ENCODE measurements at places on chromosomes 2 and 18. TPM values are rescaled to one million over a fixed set of nuclear protein-coding genes. Genes with fewer than 3 reads are reported as not detected.

DGUOK gene
- 67.3 TPM for polyA plus RNA-seq

DNA sequence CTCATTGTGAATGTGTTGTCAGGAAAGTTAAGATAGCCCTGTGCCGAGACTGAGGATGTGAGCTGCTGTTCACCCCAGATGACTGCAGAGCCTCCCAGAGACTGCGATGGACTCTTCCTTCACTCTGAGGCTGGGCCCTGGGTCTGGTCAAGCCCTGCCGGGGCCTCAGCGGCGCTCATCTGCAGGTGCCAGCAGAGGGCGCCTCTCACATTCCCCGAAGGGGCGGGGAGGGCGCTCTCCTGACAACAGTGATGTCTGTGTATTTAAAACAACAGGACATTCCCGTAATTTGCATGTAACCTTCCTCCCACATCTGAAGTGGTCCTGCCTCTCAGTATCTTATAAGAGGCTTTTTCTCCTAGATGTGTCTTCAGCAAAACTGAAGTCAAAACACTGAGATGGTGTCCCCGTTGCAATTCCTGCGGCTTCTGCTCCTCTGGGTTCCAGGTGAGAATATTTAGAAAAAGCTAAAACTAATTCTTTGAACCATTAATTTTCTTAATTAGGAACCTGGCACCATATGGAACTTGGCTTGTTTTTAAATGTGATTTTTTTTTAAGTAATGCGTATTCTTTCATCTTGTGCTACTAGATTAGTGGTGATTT lies 1377.9 kb downstream of the RPIA start:
- DNase-seq, result no peak

- DNase-seq, result no peak
Observed at GRCh38 chr2:30104307-30104706, 42.5 kb upstream of the YPEL5 start.

- DNase-seq, result no peak
Observed at GRCh38 chr18:24381126-24381525, 16.5 kb downstream of the OSBPL1A start.

DNA sequence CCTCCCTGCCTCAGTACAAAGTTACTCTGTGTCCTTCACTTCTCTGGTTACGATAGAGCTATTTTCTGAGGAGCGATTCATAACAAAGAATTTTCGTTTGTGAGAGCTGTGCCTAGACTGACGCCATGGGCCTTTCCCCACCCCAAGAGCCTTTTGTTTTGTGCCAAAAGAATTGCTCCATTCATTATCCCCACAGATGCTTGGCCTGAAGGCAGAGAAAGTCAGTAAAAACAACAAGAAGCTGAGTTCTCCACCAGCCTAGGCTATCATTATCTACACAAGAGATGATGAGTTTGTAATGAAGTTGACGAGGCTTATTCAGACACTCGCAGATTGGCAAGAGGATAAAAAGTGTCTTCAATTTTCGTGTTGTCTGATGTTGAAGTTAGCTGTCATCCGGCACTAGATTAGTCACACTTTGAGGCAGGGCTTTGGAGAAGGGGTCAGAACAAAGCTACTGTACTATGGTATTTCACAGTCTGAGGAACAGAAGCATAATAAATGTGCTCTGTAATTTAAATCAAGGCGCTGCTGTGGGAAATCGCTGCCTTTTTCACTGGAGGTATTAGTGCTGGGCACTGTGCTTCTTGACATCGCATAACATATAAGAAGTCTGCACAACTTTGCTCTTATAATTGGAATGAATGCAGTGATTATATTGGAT lies 278.4 kb upstream of the FIGN start:
- no peak for DNase-seq
